Right lung (tissue), 10 donors: ENCODE measurements at places on chromosomes 6 and 20.

DNA sequence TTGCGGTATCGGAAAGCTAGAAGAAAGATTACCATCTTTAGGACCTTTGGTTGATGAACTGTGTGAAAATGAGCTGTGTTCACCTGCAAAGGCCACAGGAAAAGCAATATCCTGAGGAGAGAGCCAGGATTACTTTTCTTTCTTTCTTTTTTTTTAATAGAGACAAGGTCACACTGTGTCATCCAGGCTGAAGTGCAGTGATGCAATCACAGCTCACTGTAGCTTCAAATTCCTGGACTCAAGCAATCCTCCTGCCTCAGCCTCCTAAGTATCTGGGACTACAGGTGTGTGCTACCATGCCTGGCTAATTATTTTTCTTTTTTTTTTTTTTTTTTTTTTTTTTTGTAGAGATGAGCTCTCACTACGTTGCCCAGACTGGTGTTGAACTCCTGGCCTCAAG is 17.2 kb downstream of the FAM184A start:
- no peak for DNase-seq

DNA sequence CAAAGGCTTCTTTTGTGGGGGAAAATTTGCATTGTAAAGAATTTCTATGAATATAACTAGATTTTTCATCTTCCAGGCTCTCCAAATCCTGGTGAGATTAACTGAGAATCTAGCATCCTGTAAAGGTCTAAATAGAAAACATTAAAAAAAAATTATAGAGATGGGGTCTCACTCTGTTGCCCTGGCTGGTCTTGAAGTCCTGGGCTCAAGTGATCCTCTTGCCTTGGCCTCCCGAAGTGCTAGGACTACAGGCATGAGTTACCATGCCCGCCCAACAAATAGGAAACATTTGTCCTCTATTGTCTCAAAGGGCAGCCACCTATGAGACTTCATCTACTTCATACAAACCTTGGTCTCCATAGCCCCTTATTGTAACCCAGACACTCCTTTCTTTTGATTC is 25.2 kb upstream of the NCOA3 start:
- no peak for DNase-seq

- DNase-seq = peak; percentile 75
Observed at GRCh38 chr20:13342469-13343242, 121.6 kb downstream of the ISM1 start.

DNA sequence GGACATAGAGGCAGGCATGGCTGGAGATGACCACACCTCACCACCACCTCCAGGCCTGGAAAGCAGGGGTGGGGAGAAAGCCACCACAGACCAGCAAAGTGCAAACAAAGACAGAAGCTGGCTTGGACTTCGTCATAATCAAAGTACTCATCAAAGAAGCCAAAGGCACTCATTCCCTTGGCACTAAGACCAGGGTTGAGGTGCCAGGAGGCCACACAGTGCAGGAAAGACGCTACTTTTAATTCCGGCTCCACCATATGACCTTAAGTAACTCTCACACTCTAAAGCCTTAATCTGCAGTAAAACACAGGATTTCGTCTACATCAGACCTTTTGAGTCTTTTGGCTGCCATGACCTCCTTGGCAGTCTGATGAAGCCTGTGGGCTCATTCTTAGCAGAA is 123.1 kb downstream of the HIVEP2 start:
- no peak for DNase-seq

- DNase-seq = no peak
Observed at GRCh38 chr6:14516956-14517355, 399.4 kb downstream of the CD83 start.

- peak; percentile 45 for DNase-seq
Observed at GRCh38 chr6:16420715-16421461, 182.5 kb downstream of the GMPR start.

GRCh38 chr6:112153926-112154607 is 66.7 kb downstream of the FAM229B start:
- DNase-seq = no peak

GRCh38 chr6:135411339-135411738 is 86.2 kb downstream of the AHI1 start:
- no peak for DNase-seq

DNA sequence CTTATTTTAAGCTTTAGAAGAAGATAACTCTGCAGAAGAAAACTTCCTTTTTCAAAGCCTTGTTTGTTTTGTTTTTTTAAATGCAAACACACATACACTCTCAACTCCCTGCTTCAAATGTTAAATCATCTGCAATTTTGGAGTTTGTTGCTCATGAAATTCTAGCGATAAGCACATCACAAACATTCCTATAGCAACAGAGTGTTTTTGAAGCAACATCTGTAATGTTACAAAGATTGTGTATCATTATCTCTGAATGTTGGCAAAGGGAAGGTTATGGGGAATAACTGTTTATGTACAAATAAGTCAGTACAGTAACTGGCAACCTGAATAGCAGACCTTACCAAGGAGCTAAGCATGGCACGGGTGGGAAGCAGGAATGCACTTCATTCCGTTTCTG is 84.8 kb upstream of the MRPS10 start:
- DNase-seq = peak; percentile 74

DNA sequence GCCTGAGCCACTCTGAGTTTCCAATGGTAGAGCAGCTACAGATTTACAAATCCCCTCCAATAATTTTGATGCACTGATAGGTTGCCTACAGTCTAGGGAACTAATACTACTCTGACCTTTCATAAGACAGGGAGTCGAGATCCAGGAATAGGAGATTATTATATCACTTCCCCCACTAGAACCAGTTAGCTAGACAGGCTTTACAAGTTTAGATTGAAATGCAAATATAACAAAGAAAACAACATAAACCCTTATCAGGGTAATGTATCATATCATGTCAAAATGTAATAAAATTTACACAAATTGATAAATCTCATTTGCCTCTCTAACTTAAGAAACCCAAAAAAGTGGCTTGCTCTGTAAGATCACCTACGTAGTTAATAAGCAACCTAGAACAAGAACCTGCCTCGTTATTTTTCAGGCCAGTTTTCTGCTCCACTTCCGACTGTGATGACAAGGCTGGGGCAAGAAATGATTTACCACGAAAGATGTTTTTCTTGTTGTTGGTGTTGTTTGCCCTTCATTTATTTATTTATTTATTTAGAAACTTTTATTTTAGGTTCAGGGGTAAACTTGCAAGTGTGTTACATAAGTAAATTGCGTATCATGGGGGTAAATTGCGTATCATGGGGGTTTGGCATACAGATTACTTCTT is 504.2 kb upstream of the ID4 start:
- DNase-seq = no peak

GRCh38 chr6:37971711-37972390 is 152.3 kb downstream of the ZFAND3 start:
- peak; percentile 92 for DNase-seq

DNA sequence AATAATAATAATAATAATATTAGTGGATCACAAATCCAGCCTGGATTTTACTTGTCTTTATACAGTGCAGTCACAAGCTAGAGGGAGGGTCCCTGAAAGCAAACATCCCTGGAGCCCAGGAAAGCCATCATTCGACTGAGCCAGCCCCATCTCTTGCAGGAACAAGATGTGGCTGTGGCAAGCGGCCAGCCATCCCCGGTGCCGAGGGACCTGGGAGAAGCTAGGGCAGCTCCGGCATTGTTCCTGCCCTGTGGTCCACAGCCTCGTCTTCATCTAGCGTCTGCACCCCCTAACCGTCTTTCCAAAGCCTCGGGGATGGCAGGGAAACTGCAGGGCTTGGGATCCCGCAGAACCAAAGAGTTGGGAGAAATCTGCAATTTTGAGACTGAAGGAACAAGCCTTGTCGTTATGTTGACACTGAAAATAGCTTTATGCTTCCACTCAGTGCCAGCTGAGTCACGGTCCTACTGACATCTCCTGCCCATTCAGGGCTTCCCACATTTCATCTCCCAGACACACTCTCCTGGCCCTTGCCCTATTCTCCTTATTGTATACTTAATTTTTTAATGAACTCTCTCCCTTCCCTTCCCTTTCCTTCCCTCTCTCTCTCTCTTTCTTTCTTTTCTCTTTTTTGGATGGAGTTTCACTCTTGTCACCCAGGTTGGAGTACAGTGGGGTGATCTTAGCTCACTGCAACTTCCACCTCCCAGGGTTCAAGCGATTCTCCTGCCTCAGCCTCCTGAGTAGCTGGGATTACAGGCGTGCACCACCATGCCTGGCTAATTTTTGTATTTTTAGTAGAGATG is 62.5 kb upstream of the ZNFX1 start:
- DNase-seq = no peak

- DNase-seq = no peak
Observed at GRCh38 chr6:109194880-109195279, 99.6 kb downstream of the CEP57L1 start.

GRCh38 chr6:13848522-13849150 is 34.3 kb upstream of the MCUR1 start:
- DNase-seq = no peak

- no peak for DNase-seq
Observed at GRCh38 chr6:6399568-6399967, 79.1 kb upstream of the F13A1 start.

- no peak for DNase-seq
Observed at GRCh38 chr20:19767070-19767469, 9.0 kb downstream of the RIN2 start.

- no peak for DNase-seq
Observed at GRCh38 chr6:145423936-145424335, 311.4 kb downstream of the EPM2A start.

DNA sequence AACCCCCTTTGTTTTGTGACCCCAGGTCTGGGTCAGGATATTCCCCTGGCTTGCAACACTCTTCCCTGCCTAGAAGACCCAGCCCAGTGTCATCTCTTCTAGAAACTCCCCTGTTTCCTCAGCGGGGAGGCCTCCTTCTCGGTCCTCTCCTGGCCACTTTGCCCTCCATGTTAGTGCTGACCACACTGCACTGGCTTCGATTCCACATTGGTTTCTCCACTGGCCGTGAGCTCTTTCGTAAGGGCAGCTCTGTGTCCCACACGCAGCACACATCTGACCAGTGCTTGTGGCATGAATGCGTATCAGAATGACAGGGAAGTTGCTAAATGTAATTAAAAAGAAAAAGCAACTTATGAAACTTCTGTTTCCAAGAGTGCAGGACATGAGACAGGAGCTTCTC is 49.4 kb upstream of the FNDC1 start:
- DNase-seq = no peak

- no peak for DNase-seq
Observed at GRCh38 chr6:89047473-89047872, 33.1 kb upstream of the PNRC1 start.

- DNase-seq = no peak
Observed at GRCh38 chr6:45965007-45965406, 50.7 kb downstream of the CLIC5 start.

DNA sequence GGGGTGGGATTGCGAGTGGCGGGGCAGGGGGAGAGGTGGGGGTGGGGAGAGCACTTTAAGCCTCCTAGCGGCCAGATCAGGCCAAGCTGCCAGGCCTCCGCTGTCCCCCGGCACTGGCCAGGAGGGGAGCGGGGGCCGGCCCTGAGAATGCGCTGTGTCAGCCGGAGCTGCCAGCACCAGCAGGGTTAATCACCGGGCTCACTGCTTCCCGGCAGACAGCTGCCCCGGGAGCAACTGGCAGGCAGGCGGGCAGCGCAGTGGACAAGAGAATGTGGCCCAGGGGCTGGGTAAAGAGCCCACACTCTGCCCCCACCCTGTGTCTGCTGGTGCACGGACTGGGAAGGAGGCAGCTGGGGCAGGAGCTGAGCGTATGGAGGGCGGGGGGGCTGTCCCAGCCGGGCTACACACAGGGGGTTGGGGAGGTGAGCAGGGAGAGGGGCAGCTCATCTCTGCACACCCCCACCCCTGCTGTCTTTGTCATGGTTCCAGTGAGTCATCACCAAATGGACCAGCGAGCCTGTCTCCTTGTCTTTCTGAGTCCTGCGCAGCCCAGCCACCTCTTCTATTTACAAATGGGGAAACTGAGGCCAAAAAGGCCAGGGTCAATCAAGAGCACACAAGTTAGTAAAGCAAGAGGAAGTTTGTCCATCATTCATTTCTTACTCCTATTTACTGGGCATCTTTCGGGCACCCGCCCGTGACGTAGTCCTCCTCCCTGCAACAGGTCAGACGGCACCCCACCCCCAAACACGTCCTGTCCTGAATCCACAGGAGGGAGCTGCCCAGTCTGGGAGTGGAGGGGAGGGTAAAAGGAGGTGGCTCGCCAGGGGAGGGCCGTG is 2.1 kb upstream of the LAMA5 start:
- no peak for DNase-seq

DNA sequence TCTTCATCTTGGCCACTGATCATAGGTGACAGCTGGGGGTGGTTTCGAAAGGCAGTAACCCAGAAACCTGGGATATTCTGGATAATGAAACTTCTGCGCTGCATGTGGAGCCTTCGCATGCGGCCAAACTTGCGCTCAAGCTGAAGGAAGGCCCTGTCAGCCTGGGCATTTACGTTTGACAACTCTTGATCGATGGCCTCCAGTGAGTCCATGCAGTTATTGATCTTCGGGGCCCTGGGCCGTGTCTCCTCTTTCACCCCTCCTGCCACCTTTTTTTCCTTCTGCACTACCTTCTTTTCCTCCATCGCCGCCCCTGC is 729 bp downstream of the TSPYL4 start:
- no peak for DNase-seq
